CD8-positive, alpha-beta memory T cell (primary cell): ENCODE measurements at places on chromosomes 2 and 18.

DNA sequence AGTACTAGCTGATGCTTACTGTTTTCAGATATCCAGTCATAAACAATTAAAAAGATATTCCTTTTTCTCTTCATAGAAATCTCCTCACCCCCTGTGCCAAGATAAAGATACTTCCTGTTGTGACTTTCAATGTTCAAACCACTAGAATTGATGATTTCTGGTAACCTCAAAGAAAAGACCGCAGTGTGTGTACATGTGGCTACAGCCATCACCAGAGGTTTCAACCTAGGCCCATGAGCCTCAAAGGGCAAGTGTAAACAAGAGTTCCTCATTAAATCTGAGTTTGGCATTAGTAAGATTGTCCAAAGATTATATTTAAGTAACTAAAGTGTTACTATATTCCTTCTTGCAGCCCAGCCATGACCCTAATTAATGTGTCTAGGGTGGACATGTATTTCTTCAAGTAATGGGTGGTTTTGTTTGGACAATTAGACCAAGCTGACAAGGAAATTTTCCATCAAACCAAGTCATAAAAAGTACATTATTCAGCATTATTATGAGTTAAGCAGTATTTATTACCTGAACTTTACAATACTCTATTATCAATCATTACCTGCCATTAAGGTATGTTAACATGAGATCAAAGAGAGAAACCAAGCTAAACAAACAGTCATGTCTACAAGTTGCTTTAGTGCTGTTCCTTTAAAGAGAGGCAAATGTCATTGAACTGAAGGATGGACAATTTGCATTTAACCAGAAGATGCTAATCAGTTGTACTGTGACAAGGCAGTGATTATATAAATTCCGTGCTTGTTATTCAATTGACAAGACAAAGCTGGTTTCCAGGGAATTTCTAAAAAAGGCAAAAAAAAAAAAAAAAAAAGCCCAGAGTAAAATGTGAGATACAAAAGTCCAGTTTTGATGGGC lies 382.7 kb downstream of the LNPK start:
- no peak for DNase-seq

- no peak for DNase-seq
These were observed 177.9 kb upstream of the NABP1 start for GRCh38 chr2:191499874-191500565.

DNA sequence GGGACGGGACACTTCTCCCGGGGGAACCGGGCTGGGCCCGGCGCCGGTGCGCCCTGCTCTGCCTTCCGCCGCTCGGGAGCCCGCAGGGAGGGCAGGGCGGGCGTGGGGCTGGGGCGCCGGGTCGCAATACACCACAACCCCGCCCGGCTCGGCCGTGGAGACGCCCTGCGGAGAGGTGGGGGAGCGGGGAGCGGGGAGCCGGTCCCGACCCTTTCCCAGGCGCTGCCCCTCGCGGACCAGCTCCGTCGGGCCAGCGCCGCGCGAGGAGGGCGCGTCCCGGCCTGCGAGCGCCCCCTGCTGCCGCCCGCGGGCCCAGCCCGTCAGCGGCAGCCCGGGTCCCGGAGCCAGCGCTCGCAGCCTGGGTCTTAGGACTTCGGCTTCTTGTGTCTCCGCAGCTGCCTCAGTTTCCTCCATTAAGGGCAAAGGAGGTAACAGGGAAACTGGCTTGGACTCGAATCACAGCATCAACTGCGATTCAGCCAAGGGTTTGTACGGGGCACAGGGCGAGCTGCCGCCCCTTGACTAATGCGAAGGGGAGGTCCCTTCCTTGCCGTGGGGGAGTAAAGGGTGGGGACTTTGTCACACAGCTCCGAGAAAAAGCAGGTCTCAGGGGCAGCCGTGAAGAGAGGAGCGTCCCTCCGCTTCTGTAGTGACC lies 635 bp upstream of the ADRA2B start:
- DNase-seq: peak; percentile 48

DNA sequence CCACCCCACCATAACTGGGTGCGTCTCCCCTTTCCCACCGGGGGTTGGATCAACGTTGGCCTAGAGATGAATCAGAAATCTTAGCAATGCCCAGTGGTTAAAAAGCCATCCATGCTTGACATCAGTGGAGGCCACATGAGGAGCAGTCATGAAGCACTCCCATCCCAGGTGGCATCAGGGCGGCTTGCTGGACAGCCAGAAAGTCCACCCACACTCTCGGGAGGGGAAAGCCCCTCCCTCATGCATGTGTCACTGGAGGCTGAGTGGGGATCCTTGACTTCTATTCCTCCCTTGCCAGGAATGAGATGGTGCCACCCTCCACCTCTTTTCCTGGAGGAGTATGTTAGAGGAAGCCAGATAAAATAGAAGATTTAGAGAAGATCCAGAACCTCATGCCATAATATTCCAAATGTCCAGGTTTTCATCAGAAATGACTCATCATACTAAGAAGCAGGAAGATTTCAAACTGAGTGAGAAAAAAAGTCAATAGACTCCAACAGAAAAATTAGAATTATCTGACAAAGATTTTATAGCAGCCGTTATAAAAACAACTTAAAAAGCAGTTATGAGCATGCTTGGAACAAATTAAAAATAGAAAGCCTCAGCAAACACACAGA lies 507.1 kb upstream of the ID2 start:
- DNase-seq: no peak

- DNase-seq: peak; percentile 62
These were observed 3.0 kb upstream of the CEP68 start for GRCh38 chr2:65053199-65053598.

DNA sequence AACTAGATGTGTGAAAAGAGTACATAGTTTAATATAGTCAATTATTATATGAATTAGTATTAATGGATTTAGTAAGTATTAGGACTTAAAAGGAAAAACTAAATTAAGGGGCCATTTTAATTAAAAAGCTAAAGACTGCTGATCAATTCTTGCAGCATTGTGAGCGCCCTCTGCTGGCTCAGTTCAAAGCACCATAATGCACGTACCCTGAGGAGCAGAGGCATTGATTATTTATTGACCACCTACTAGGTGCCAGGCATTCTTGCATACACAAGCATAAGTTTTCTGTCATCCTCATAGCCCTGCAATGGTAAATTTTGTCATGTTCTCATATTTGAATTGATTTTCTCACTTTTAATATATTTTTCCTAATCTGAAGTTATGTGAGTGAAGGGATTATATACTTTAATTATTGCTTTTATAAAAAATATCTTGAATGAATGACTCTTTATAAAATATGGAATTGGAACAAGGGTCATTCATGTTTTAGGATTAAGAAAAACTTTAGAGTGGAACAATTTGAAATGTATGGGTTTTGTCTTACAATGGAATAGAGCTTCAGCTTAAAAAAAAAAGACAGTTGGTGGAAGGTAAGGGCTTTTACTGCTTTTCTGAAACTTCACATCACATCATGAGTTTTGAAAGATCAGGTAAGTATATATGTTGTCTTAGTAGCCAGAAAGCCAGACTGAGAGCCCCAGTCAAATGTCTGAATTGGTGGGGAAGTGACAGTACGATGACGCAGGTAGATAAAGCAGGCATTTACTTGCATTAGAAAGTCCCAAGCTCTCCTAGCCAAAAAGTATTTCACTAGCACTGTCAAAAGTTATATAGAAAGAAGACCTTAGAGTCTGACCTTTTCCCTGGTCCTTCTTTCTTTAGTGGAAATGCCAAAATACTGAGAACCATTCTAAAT lies 9.7 kb downstream of the ITGA4 start:
- peak; percentile 64 for DNase-seq

- no peak for DNase-seq
These were observed 5.3 kb downstream of the PLEKHH2 start for GRCh38 chr2:43642363-43642762.

DNA sequence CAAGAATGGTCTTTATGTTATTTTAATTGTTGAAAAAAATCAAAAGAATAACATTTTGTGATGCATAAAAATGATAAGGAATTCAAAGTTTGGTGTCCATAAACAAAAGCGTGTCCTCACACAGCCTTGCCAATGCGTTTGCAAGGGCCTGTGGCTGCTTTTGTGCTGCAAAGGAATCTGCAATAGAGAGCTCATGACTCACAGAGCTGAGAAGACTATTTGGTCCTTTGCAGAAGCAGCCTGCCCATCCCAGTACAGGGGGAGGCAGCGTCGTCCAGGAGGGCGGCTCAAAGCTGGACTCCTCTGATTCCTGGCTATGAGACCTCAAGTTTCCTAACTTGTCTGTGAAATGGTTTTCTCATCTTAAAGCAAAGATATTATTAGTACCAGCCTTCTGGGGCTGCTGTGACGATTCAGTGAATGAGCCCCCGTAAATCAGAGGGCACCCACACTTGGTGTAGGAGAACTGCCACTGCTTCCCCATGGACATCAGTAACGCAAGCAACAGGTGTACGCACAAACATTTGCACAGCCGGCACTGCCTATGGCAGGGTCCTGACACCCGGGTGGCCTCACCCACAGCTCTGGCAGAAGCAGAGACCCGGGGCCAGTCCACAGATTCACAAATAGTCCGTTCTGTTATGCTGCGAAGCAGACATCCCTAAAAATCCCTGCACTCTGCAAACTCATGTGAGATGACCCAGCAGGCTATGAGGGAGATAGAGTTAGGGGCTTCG lies 70.6 kb upstream of the ASAP2 start:
- no peak for DNase-seq

- no peak for DNase-seq
These were observed 6.7 kb downstream of the UXS1 start for GRCh38 chr2:106187273-106187891.

DNA sequence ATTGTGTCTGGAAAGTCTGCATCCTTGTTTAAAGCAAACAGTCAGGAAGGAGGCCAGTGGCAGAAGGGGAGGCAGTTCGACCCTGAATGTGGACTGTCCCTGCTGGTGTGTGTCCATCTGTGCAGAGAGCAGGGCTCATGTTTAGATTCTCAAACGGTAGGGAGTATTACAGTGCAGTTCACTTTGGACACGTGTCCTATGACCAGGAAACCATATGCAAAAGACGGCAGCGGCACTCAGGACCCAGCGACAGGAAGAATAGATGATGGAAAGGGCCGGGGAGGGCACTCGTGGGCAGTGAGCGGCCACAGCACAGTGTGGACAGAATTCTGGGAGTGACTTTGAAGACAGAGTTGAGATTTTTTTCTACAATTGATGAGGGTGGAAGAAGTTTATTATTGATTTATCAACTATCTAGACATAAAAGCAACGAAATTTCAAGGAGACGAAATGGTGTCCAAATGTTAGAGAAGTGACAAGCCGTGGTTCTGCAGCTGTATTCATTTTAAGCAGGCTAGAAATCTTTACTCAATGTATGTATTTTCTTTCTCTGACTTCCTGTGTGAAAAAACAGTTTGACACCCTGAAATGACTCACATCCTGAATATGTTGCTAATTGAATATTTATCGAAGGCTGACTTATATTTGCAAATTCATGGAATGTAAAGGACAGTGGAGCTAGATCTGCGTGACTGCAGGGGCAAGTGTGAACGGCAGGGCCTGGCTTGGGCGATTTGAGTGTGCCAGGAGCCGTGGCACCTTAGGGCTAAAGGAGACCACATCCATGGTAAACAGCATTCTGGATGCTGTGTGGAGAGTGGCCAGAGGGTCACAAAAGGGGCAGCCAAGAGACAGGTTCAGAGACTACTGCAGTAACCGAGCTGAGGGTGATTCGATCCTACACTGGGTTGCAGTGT lies 214.2 kb downstream of the PTGR3 start:
- DNase-seq: peak; percentile 56

- no peak for DNase-seq
These were observed 544.2 kb downstream of the SATB2 start for GRCh38 chr2:198913394-198914152.

GRCh38 chr2:1812926-1813325 lies 68.6 kb upstream of the PXDN start:
- no peak for DNase-seq

GRCh38 chr2:190837420-190837819 lies 43.2 kb upstream of the GLS start:
- DNase-seq: no peak

- DNase-seq: no peak
These were observed 76.1 kb upstream of the DNAJC10 start for GRCh38 chr2:182639971-182640370.

GRCh38 chr18:28736223-28736622 lies 559.3 kb upstream of the CDH2 start:
- no peak for DNase-seq

- DNase-seq: no peak
These were observed 129.9 kb upstream of the TFPI start for GRCh38 chr2:187684174-187684573.

- DNase-seq: no peak
These were observed 18.6 kb downstream of the MBOAT2 start for GRCh38 chr2:8984855-8985254.

DNA sequence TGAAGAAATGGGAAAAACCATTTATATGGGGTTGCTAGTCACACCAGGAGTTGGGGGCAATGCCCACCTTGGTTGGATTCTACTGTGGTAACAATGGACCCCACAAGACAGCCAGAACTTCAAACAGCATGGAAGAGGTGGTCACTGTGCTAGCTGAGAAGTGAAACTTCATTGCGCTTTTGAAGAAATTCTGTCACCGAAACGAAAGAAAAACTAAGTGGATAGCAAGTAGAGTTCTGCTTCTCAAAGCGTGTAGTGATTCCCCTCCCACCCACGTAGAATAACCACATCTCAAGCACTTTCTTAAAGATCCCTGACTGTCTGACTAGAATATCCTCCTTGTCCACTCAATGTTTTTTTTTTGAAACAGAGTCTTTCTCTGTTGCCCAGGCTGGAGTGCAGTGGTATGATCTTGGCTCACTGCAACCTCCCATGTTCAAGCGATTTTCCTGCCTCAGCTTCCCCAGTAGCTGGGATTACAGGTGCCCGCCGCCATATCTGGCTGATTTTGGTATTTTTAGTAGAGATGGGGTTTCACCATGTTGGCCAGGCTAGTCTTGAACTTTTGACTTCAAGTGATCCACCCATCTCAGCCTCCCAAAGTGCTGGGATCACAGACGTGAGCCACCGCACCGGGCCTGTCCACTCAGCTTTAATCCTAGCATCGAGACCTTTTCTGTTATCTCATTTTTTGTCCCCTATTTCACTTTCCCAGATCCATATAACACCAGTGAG lies 30.1 kb upstream of the CCL20 start:
- DNase-seq: no peak

GRCh38 chr18:58276789-58277739 lies 233.0 kb downstream of the NEDD4L start:
- no peak for DNase-seq

GRCh38 chr2:186059096-186059495 lies 320.5 kb downstream of the FSIP2 start:
- DNase-seq: no peak

- no peak for DNase-seq
These were observed 95.6 kb upstream of the ASAP2 start for GRCh38 chr2:9110893-9111569.

DNA sequence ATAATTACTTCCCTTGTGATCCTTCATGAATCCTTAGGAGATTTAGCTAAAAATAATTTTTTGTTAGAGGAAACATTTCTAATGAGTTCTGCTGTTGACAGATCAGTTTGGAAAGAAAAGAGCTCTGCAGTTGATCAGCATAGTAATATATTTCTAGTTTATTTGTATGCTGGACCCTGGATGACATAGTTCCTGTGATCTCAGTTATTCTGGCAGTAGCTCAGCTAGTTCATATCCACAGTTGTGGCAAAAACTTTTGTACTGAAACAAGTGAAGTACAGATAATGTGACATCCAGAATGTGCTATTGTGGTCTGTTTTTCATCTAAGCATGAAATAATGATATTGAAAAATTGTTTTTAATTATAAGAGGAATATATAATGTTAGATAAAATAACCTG lies 33.7 kb downstream of the ABI2 start:
- no peak for DNase-seq

- DNase-seq: no peak
These were observed 143.7 kb downstream of the ATL2 start for GRCh38 chr2:38233231-38233983.
